SJCRH30 (cell line): ENCODE measurements at places on chromosomes 13 and 19.

DNA sequence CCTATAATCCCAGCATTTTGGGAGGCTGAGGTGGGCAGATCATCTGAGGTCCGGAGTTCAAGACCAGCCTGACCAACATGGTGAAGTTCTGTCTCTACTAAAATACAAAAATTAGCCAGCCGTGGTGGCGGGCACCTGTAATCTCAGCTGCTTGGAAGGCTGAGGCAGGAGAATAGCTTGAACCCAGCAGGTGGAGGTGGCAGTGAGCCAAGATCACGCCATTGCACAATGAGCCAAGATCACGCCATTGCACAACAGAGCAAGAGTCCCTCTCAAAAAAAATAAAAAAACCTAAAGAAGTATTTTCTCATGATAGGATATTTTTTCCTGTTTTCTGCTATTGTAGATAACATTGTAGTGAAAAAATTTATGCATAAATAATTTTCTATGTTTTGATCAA lies 13.3 kb downstream of the IFT88 start:
- DNase-seq, result no peak

DNA sequence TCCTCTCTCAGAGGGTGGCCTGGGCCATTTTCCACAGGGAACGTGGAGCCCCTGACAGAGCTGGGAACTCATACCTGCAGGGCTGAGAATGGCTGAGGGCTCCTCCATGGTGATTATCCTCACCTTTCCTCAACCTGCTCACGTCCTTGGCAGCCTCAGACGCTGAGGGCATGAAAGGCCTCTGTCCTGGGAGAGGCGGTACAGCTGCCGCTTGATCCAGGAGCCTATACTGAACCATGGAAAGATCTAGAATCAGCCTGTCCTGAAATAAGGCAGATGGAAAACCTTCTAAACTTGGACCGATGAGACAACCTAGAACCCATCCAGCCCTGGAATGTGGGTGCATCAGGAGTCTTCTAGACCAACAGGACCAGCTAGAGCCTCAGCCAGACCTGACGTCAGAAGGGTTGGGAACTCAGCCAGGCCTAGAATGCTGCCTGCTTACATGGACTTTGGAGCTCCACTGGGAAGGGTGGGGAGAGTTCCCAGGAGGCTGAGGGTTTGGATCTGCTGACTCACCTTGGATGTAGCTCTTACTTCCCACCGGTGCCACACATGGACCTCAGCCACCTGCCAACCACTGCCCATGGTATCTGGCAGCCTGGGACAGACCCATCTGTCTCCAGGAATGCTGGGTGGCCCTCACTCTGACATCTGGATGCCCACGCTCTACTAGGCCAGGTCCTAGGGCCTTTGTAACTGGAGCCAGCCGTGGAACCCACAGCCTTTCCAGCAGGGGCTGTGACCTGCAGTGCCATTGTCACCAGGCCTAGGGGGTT lies 7.5 kb downstream of the KCTD15 start:
- no peak for DNase-seq

GRCh38 chr13:103187721-103188156 lies 121.5 kb upstream of the SLC10A2 start:
- DNase-seq, result peak; percentile 4

DNA sequence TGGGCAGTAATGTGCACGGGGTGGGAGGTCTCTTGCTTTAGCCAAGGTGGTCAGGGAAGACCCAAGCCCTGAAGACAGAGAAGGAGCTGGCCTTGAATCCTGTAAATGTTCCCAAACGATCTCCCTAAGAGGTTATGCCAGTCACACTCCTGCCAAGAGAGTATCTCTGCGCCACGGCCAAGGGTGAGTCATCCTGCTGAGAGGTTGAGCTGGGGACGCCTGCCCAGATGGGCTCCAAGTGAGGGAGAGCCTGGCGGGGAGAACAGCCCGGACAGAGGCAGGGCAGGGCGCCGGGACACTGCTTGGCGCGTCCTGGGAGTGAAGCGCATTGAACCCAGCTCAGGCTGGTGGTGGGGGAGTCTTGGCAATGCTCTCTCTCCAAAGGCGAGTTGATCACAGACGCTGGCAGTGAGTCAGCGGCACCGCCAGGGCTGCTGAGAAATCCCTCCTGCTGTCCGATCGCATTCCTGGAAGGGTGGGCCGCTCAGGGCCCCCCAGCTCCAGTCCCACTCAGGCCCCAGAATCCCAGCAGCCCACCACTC lies 16.4 kb downstream of the SULT2B1 start:
- DNase-seq, result peak; percentile 80

- DNase-seq, result no peak
These were observed at the start of gene KLK10 for GRCh38 chr19:51019544-51019925. Gene KLK10 (minus strand): TSS chr19:51019709. CDS start chr19:51019130, 579 bp downstream.

DNA sequence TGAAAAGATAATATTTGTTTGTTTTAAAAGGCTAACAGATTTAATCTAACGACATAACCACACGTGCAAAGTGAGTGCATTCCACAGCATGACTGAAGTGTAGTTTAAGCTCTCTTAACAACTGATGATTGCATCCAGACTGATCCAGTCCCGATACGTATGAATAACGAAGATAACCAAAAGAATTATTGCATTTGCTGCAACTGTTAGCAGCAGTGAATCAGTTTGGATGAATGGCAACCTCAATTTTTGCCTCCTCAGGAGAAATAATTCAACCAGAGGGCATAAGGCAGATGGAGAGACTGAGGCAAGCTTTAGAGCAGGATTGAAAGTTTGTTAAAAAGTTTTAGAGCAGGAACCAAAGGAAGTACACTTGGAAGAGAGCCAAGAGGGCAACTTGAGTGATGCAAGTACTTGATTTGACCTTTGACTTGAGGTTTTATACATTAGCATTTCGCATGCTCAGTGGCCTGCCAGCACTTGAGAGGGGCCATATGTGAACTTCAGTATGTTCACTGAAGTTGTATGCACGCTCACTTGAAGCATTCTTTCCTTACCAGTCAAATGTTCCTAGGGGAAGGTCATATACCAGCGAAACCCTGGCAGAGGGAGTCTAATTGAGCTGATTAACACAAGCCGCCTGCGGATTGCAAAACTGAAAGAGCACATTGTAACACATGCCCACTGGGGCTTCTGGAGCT lies 835.0 kb upstream of the PCDH20 start:
- peak; percentile 43 for DNase-seq

- DNase-seq, result no peak
These were observed 10.6 kb downstream of the CLC start for GRCh38 chr19:39727070-39727800.

DNA sequence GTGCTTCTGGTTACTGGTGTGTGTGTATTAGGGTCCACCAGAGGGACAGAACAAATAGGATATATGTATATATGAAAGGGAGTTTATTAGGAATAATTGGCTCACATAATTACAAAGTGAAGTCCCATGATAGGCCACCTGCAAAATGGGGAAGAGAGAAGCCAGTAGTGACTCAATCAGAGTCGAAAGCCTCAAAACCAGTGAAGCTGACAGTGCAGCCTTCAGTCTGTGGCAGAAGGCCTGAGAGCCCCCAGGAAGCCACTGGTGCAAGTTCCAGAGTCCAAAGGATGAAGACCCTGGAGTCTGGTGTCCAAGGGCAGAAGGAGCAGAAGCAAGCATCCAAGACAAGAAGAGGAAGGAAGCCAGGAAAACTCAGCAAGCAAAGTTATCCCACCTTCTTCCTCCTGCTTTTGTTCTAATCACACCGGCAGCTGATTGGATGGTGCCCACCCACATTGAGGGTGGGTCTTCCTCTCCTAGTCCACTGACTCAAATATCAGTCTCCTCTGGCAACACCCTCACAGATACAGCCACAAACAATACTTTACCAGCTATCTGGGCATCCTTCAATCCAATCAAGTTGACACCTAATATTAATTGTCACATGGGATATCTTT lies 21.7 kb upstream of the SCEL start:
- no peak for DNase-seq

- no peak for DNase-seq
These were observed 5.3 kb upstream of the GRTP1 start for GRCh38 chr13:113369189-113369588.
